ENCODE measurements at places on chromosomes 5 and 9. TPM values are rescaled to one million over a fixed set of nuclear protein-coding genes. Genes with fewer than 3 reads are reported as not detected.
A peak's percentile ranks its signal among the peaks of the same experiment; 100 is the strongest.

DNA sequence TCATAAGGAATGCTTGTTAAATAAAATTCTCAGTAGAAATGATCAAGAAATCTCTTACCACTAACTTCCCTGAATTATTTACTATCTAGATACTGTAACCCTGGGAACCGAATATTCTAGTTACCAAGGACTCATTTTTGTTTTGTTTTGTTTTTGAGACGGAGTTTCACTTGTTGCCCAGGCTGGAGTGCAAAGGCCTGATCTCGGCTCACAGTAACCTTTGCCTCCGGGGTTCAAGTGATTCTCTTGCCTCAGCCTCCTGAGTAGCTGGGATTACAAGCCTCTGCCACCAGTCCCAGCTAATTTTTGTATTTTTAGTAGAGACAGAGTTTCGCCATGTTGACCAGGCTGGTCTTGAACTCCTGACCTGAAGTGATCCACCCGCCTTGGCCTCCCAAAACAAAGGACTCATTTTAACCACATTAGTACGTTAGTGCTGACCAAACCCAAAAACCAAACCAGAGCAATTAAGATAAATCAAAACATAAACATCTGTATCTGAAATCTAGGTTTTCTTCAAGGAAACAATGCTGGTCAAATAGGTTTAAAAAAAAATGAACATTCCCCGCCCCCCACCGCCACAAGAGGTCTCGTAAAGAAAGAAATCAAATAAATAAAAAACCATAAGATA, 3.7 kb downstream of the TXN start:
- DNase-seq: no peak

DNA sequence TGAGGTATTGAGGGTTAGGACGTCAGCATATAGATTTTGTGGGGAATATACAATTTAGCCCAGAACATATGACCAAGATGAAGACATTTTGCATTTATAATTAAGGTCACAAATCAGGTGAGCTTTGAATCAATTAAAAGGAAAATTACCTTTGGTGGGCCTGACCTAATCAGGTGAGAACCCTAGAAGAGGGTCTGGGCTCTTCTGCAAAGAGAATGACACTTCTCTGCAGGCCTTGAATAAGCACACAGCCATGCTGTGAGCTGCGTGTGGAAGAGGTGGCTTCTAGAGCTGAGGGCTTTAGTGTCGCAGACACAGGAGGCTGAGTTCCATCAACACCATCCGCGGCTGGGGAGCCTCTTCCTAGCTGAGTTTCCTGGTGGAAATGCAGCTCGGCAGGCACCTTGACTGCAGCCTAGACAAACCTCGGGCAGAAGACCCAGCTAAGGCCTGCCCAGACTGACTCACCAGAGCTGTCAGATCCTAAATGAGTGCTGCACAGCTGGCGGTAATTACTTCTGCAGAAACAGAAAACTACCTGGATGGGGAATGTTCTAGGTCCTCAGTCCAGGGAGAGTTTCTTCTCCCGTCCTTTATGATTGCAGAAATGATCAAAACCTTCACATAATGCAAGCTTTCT, 287.5 kb upstream of the IRX1 start:
- DNase-seq: no peak

GRCh38 chr9:13369431-13369830, 89.9 kb upstream of the MPDZ start:
- DNase-seq: no peak

DNA sequence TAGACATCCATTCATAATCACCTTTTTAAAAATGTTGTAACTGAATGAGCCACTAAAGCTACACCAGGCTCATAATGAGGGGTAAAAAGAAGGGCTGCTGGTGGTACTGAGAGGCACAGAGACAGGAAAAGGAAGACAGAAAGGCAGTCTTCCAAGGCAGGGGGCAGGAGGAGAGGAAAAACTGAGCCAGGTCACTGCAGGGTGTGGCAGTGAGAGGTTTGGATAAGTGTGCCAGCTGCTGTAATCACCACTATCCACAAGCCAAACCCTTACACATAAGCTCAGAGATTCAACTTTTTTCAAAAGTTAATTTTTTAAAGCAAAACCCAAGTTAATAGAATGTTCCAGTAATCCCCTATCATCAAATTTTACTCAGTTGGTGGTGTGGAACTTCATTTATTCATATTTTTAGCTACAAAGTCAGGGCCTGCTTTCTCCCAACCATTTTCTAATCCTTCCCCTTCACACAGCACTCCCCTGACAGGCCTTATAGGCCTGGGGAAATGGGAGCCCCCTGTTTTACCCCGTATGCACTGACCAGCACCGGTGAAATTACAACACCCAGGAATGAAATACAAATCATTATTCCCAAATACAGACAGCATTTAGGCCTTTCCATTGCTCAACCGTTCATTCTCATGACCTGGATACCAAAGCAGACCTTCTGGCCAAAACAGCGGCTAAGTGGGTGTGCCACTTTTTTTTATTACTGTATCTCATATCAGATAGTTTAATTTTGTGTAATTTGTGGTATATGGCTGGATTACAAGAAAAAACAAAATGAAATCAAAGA, 76.3 kb downstream of the EFNA5 start:
- no peak for DNase-seq

DNA sequence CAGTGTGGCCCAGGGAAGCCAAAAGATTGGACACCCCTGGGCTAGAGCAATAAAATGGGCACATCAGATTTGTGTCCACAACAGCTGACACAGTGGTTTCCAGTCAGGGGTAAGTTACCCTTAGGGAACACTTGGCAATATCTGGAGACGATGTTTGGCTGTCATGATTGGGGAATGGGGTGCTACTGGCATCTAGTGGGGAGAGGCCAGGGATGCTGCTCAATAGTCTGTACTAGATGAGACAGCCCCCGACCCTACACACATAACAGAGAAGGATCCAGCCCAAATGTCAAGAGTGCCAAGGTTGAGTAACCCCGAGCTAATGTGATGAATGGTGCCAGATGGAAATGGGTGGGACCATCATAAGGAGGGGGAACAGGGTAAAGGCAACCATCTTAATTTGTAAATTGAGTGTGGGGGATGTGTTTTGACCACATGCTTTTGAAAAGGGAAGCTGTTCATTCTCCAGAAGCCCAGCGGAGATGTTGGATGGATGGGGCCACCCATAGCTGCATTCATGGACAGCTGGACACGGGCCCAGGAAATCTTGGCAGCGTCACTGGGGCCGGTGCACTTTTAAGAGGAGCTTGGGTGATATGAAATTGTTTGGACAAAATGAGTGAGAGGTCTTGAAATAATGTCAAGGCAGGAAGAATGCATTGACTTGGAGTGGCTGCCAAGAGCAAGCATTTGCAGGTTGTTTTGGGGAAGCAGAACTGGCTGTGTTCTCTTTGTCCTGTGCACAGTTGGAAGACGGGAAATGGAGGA, 33.4 kb downstream of the SYK start:
- DNase-seq: no peak

DNA sequence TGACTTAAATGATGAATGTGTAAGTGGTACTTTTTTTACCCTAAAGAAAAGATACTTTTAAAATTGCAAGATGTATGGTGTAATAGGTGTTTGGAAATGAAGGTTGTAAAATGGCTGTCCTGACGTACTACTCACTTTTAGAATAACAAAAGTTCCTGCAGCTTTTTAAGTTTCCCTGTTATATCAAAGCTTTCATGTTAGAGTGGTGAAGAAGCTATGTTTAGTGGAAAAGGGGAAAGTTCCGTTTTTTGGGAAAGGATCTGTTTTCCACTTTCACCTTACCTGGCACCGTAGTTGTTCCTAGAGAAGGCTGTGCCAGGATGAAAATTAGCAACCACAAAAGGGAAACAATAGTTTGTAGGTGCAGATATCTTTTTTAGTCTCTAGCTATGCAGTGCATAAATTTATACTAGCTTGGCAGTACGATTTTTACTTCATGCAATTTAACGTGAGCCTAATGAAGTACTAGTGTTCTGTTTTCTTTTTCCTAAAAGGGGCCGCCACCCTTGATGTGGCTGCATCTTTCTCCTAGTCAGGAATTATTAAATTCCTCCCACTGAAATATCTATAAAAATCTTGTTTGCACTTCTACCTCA, 1.3 kb downstream of the TNPO1 start:
- no peak for DNase-seq

GRCh38 chr5:194102-194501, 2.8 kb downstream of the LRRC14B start:
- DNase-seq: no peak

GRCh38 chr5:81354093-81354492, 39.8 kb downstream of the ACOT12 start:
- DNase-seq: no peak

DNA sequence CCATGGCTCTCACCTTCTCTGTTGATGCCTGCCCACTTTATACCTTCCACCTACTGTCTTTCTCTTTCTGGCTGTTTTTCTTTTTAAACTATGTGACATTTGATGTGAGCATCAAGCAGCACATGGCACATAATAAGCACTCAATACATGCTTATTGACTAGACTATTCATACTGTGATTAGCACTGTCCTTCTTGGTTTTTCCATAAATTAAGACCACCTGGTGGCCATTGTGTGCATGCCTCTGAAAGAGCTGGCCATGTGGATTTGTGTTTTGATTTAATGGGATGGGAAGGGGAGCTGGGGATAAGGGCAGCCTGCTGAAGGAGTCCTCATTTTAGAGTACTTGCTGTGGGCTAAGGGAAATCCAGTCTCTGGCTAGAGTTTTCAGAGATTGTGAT, 79.4 kb downstream of the ARHGEF28 start:
- DNase-seq: no peak

- DNase-seq: no peak
Measured at GRCh38 chr9:546797-547223, 294.7 kb upstream of the DMRT1 start.

GRCh38 chr5:66987949-66988838, 208.4 kb downstream of the CD180 start:
- no peak for DNase-seq

- DNase-seq: no peak
Measured at GRCh38 chr5:133322743-133323142, 270.9 kb downstream of the HSPA4 start.

- DNase-seq: no peak
Measured at GRCh38 chr9:69925452-69925851, 104.8 kb downstream of the CFAP95 start.

DNA sequence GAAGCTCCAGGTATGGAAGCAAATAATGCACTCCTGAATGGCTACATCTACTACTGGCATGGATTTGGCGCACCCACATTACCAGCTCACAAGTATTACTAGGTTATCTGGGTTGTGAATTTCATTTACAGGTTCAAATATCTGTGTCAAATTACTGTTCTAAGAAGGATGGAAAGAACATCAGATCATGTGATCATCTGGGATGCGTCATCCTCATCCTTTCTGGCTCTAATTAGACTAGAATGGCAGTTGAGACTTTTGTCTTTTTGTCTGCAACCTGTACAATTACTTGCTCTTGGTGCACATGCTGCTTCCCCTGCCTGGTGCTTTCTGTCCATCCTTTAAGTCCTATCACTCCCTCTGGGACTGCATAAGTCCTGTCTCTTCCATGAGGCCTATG, 64.1 kb downstream of the PJA2 start:
- no peak for DNase-seq

DNA sequence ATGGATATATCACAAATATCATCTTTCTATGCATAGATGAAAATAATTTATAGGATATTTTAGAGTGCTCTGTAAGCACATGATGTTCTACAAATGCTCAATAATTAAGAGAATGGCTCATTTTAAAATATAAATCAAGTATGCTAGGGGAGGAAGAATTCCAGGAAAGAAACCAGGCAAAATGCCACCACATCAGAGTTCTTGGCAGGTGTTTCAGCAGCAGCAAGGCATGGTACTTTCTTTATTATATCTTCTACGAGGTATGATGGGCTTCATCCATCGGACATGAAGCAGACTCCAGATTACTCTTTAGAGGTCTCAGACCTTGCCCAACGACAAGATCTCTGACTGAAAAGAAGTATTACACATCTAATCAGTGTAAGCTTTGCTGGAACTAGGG, 316.3 kb upstream of the ARRDC3 start:
- DNase-seq: no peak

GRCh38 chr9:121286973-121287741, 19.2 kb downstream of the GSN start:
- DNase-seq: peak; percentile 88

- DNase-seq: no peak
Measured at GRCh38 chr5:81363093-81363871, 30.7 kb downstream of the ACOT12 start.

DNA sequence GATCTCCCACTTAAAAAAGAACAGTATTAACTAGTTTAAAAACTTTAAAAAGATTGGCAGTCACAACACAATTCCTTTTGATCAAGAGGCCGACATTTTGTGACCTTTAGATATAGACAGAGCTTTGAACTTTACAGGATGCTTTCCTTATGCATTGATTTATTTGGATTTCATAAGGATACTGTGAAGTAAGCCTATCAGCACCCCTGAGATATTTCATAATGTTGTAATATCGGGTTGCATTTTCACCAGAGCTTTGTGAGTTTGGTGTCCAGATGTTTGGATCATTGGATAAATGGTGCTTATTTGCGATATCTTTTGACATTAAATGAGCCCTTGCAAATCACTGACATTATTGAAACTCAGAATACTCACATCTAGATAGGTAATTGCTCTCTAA, 7.7 kb downstream of the PALM2AKAP2 start:
- DNase-seq: no peak

DNA sequence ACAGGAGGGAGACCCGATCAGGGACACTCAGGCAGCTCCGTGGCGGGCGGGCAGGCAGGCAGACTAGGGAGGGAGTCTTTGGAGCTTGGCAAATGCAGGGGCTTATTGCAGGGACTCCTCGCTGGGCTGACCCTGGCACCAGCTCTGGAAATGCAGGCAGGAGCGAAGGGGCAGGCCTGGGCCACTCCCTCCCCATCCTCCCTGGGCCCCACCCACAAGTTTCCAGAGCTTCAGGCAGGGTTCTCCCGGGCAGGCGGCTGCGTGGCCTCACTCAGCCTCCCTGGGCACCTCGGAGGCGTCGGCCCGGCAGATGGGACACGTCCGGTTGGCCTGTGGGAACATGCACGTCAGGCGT, 8.5 kb downstream of the RNF44 start:
- DNase-seq: no peak

- DNase-seq: no peak
Measured at GRCh38 chr5:149789835-149790234, 59.7 kb downstream of the PPARGC1B start.

- DNase-seq: no peak
Measured at GRCh38 chr5:23007236-23007635, 154.1 kb upstream of the CDH12 start.

The PCDHB14 gene
- 5.8 TPM for total RNA-seq

The NREP gene
- 22.5 TPM for total RNA-seq

The C9orf50 gene
- total RNA-seq: not detected

The LRRC8A gene
- 47.8 TPM for total RNA-seq

The TSSK1B gene
- total RNA-seq: 0.10 TPM

The TLR4 gene
- 19.8 TPM for total RNA-seq

The ESM1 gene
- total RNA-seq: not detected

The FRRS1L gene
- 5.7 TPM for total RNA-seq

The IL3 gene
- not detected for total RNA-seq

The ALDH7A1 gene
- total RNA-seq: 24.7 TPM

The MORN5 gene
- not detected for total RNA-seq

The TNC gene
- total RNA-seq: 4.3 TPM

The GKAP1 gene
- total RNA-seq: 12.5 TPM

The LIX1 gene
- 0.15 TPM for total RNA-seq

The GFI1B gene
- total RNA-seq: 0.12 TPM

The CD274 gene
- total RNA-seq: 7.3 TPM

The PTPRD gene
- 12.1 TPM for total RNA-seq

The KIF20A gene
- total RNA-seq: 0.13 TPM

The ACTBL2 gene
- total RNA-seq: not detected

The MRPS30 gene
- 64.0 TPM for total RNA-seq

The LHX3 gene
- total RNA-seq: not detected

The IL13 gene
- total RNA-seq: not detected

The HMCN2 gene
- total RNA-seq: 4.6 TPM

The SYNPO gene
- 503 TPM for total RNA-seq

The WNK2 gene
- total RNA-seq: 175 TPM

The MEIKIN gene
- total RNA-seq: not detected
